ENCODE measurements at places on chromosomes 11 and 22. TPM values are rescaled to one million over a fixed set of nuclear protein-coding genes. Genes with fewer than 3 reads are reported as not detected.
A peak's percentile ranks its signal among the peaks of the same experiment; 100 is the strongest.

Gene TSPAN4
- 19.6 TPM for total RNA-seq

- no peaks in the 10 kb centered on the region for H3K36me3 ChIP-seq
- no peak overlapping the region for H3K27ac ChIP-seq
- no peaks in the 10 kb centered on the region for H3K4me1 ChIP-seq
- no peak overlapping the region for H3K4me3 ChIP-seq
Observed at GRCh38 chr11:118219732-118220131, 5.1 kb downstream of the JAML start.

DNA sequence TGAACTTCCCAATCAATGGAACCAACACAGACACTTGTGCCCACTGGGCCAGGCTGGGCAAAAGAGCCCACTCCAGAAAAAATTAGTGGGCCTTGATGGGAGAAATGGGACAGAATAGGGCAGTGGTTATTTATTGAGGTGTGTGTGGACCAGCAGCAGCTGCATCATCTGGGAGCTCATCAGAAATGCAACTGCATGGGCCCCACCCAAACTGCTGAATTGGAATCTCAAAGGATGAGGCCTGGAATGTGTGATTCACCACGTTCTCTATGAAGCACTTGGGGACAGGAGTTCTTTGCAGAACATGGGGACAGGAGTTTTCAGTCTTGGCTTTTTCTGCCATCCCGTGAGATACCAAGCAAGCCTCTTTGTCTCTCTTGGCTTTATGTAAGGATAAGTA is 255.6 kb upstream of the PLET1 start:
- no peaks in the 10 kb centered on the region for H3K4me1 ChIP-seq
- DNase-seq = no peak
- H3K4me3 ChIP-seq = no peak overlapping the region

Gene HEPN1
- not detected for total RNA-seq

GRCh38 chr11:130798280-130798679 is 118.0 kb downstream of the SNX19 start:
- no peak for DNase-seq
- H3K27me3 ChIP-seq = no peaks in the 10 kb centered on the region
- H3K36me3 ChIP-seq = no peaks in the 10 kb centered on the region
- H3K27ac ChIP-seq = no peak overlapping the region
- no peak overlapping the region for H3K4me3 ChIP-seq

DNA sequence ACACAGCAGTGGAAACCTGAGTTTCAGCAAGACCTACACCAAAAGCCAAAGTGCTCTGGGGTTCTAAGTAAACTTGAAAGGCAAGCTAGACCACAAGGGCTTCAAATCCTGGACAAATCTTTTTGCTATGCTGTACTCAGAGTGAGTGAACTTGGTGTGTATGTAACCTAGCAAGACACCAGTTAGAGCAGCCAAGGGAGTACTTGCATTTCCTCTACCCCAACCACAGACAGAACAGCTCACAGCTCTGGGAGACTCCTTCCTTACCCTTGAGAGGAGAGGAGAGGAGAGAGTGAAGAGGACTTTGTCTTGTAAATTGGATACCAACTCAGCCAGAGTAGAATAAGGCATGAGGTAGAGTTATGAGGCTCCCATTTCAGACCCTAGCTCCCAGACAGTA is 71.4 kb downstream of the CTSC start:
- no peak for DNase-seq
- no peaks in the 10 kb centered on the region for H3K27me3 ChIP-seq
- H3K27ac ChIP-seq = no peak overlapping the region

DNA sequence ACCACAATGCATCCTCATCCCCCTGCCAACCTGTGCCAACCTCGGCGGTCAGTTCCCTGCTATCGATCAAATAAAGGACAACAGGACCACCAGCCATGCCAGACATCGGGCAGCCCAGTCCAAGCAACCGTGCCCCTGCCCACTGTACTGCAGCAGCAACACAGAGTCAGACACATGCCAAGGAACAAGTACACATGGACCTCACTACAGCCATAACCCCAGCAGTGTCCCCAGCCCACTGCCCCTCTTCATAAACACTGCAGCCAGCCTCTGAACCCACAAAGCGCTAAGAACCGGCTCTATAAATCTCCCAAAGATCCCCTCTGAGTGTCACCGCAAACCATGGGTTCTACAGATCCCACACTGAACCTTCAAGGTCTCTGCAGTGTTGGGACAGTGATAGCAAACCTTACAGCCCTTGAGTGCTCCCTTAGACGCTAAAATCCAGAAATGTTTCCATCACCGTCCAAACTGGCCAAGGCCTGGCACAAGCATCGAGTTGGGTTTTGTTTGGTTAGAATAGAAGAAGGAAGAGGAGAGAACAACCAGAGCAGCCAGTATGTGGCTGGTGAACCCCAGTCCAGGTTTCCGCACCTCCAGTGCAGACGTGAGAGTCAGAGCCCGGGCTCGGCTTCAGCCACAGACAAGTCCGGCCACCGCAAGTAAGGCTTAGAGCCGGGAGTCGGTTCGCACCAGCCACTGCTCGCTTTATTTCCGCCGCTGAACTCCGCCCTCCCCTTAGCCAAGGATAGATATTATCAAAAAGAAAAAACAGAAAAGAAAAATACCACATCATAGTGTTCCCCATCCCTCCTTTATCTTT is 7.9 kb downstream of the PAX6 start:
- peaks cover 95% of the 10 kb centered on the region for H3K27me3 ChIP-seq
- H3K4me1 ChIP-seq = peaks cover 87% of the 10 kb centered on the region
- peaks cover 23% of the 10 kb centered on the region for H3K36me3 ChIP-seq
- peak overlapping the region; percentile 91 for H3K4me3 ChIP-seq
- DNase-seq = peak; percentile 67
- H3K27ac ChIP-seq = no peak overlapping the region

GRCh38 chr11:1232883-1233321 is 10.0 kb downstream of the MUC5B start:
- H3K36me3 ChIP-seq = no peaks in the 10 kb centered on the region
- no peak for DNase-seq
- H3K27ac ChIP-seq = no peak overlapping the region
- no peaks in the 10 kb centered on the region for H3K27me3 ChIP-seq
- H3K4me1 ChIP-seq = no peaks in the 10 kb centered on the region

- no peak for DNase-seq
- H3K36me3 ChIP-seq = no peaks in the 10 kb centered on the region
- no peaks in the 10 kb centered on the region for H3K4me1 ChIP-seq
- H3K27ac ChIP-seq = no peak overlapping the region
- H3K4me3 ChIP-seq = no peak overlapping the region
- no peaks in the 10 kb centered on the region for H3K27me3 ChIP-seq
Observed at GRCh38 chr11:80593648-80594374, 1153.0 kb upstream of the TENM4 start.

GRCh38 chr11:96035031-96035739 is 111.3 kb upstream of the MTMR2 start:
- H3K4me1 ChIP-seq = peaks cover 3% of the 10 kb centered on the region
- H3K4me3 ChIP-seq = no peak overlapping the region
- H3K27ac ChIP-seq = no peak overlapping the region
- H3K36me3 ChIP-seq = no peaks in the 10 kb centered on the region
- H3K27me3 ChIP-seq = no peaks in the 10 kb centered on the region

- H3K27me3 ChIP-seq = no peaks in the 10 kb centered on the region
- no peak overlapping the region for H3K27ac ChIP-seq
- H3K4me3 ChIP-seq = no peak overlapping the region
- H3K4me1 ChIP-seq = no peaks in the 10 kb centered on the region
- no peak for DNase-seq
Observed at GRCh38 chr11:110757962-110758755, 45.9 kb upstream of the ARHGAP20 start.

GRCh38 chr11:125379981-125380380 is 116.1 kb downstream of the FEZ1 start:
- DNase-seq = no peak
- H3K27ac ChIP-seq = no peak overlapping the region
- peaks cover 49% of the 10 kb centered on the region for H3K4me1 ChIP-seq

DNA sequence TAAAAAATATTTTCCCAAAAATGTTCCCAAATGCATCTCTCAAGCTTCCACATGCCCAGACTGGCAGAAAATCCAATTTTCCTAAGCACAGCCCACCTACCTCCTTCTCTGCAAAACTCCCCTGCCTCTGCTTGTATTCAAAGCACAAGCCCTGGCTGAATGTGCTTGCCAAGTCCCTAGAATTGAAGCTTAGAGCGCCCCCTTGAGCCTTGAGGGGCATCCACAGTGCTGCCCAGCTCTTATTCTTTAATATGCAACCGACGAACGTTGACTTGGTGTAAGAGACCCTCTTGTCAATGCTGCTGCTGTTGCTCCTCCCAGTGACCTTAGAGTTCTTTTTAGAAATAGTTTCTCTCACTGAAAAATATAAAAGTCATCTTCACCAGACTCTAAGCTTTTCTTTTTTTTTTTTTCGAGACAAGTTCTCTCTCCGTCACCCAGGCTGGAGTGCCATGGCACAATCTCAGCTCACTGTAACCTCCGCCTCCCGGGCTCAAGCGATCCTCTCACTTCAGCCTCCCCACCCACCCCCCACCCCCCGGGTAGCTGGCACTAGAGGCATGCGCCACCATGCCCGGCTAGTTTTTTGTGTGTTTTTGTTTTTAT is 63.5 kb upstream of the CAPRIN1 start:
- H3K36me3 ChIP-seq = no peaks in the 10 kb centered on the region
- no peaks in the 10 kb centered on the region for H3K27me3 ChIP-seq
- peak; percentile 92 for DNase-seq

- no peak overlapping the region for H3K4me3 ChIP-seq
- no peak for DNase-seq
- H3K36me3 ChIP-seq = no peaks in the 10 kb centered on the region
- no peaks in the 10 kb centered on the region for H3K27me3 ChIP-seq
- peaks cover under 1% of the 10 kb centered on the region for H3K4me1 ChIP-seq
Observed at GRCh38 chr11:72230764-72231365, 6.3 kb downstream of the INPPL1 start.

Gene ELF5
- not detected for total RNA-seq

Gene PRG2
- total RNA-seq = not detected

Gene SESN3
- 140 TPM for total RNA-seq

DNA sequence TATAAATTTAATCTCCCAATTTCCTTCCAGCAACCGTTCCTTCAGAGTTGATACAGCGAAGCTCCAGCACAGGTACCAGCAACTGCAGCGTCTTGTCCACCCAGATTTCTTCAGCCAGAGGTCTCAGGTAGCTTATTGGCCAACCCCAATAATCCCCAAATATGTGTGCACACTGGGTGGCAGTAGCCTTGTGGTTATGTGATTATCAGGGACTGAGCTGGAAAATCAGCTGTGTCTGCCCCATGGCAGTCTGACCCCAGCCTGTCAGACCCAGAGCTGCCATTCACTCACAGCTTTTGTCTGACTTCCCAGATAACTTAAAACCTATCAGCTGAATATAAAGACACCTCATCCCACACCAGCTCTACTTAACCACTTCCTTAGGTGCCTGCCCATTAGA is 2.0 kb downstream of the HSCB start:
- no peaks in the 10 kb centered on the region for H3K27me3 ChIP-seq
- peaks cover 7% of the 10 kb centered on the region for H3K36me3 ChIP-seq
- peaks cover 3% of the 10 kb centered on the region for H3K4me1 ChIP-seq
- no peak overlapping the region for H3K4me3 ChIP-seq
- H3K27ac ChIP-seq = no peak overlapping the region
- DNase-seq = no peak

Gene ABCG4
- 0.24 TPM for total RNA-seq

Gene LRRC74B
- not detected for total RNA-seq

GRCh38 chr11:130840679-130841078 is 75.6 kb downstream of the SNX19 start:
- H3K27me3 ChIP-seq = no peaks in the 10 kb centered on the region
- DNase-seq = no peak
- no peak overlapping the region for H3K27ac ChIP-seq
- H3K4me3 ChIP-seq = no peak overlapping the region

- no peak for DNase-seq
- H3K4me3 ChIP-seq = no peak overlapping the region
- no peak overlapping the region for H3K27ac ChIP-seq
- H3K36me3 ChIP-seq = no peaks in the 10 kb centered on the region
- no peaks in the 10 kb centered on the region for H3K4me1 ChIP-seq
- H3K27me3 ChIP-seq = no peaks in the 10 kb centered on the region
Observed at GRCh38 chr11:59724066-59724465, 10.4 kb upstream of the OR10V1 start.

- no peak for DNase-seq
- H3K27me3 ChIP-seq = no peaks in the 10 kb centered on the region
- H3K27ac ChIP-seq = no peak overlapping the region
- H3K4me1 ChIP-seq = no peaks in the 10 kb centered on the region
- H3K4me3 ChIP-seq = no peak overlapping the region
- no peaks in the 10 kb centered on the region for H3K36me3 ChIP-seq
Observed at GRCh38 chr22:48957987-48958321, 869.7 kb downstream of the BRD1 start.

Gene TRIM6
- 7.1 TPM for total RNA-seq

- no peak overlapping the region for H3K4me3 ChIP-seq
- H3K27ac ChIP-seq = no peak overlapping the region
- H3K4me1 ChIP-seq = peaks cover 9% of the 10 kb centered on the region
- no peaks in the 10 kb centered on the region for H3K36me3 ChIP-seq
- no peaks in the 10 kb centered on the region for H3K27me3 ChIP-seq
Observed at GRCh38 chr11:103958475-103959215, 77.8 kb upstream of the DDI1 start.

Gene SYT8
- not detected for total RNA-seq

GRCh38 chr11:18011633-18012032 is 1.2 kb downstream of the SERGEF start:
- no peak overlapping the region for H3K27ac ChIP-seq
- no peaks in the 10 kb centered on the region for H3K36me3 ChIP-seq
- peak; percentile 15 for DNase-seq
- peaks cover 16% of the 10 kb centered on the region for H3K4me1 ChIP-seq
- peak overlapping the region; percentile 92 for H3K4me3 ChIP-seq

Gene LRRC55
- 1.4 TPM for total RNA-seq

DNA sequence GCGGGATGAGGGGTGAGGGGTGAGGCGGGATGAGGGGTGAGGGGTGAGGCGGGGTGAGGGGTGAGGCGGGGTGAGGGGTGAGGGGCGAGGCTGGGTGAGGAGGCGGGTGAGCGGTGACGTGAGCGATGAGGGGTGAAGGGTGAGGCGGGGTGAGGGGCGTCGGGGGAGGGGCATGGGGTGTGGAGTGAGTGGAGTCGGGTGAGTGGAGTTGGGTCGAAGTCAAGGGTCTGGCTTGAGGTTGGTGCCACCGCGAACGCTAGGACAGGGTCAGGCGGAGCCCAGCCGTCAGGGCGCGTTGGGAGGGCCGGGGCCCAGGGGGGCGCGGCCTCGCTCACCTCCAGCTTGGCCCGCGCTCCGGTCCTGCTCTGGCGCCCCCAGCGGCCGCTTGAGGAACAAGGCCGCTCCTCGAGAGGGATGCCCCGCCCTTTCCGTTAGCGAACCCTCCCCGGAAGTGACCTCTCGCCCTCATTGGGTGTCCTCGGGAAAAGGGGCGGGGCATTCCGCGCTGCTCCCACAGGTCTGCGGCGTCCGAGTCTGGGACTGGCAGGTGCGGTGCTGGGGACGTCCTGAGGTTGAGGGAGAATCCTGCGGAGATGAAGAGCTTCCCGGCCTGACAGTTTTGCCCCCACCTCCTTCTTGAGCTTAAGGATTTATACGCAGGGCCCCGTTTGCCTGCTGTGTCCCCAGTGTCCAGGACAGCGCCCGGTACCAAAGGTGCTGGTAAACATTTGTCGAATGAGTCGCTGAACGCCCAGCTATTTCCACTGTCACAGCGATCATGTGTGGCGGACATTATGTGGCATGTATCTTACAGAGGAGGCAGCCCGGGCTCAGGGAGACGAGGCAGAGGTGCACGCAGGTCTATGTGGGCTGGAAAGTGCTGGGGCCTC is at the start of gene SYCE3:
TSS of gene SYCE3 (minus strand) at position 397 of the 890 bp plus-strand sequence. CDS start 6,514 bp downstream, outside the sequence.
- peak; percentile 99 for DNase-seq
- no peaks in the 10 kb centered on the region for H3K36me3 ChIP-seq
- peaks cover 25% of the 10 kb centered on the region for H3K27me3 ChIP-seq

Data from neural progenitor cell (in vitro differentiated cells).